ENCODE measurements at places on chromosomes 4 and X.

DNA sequence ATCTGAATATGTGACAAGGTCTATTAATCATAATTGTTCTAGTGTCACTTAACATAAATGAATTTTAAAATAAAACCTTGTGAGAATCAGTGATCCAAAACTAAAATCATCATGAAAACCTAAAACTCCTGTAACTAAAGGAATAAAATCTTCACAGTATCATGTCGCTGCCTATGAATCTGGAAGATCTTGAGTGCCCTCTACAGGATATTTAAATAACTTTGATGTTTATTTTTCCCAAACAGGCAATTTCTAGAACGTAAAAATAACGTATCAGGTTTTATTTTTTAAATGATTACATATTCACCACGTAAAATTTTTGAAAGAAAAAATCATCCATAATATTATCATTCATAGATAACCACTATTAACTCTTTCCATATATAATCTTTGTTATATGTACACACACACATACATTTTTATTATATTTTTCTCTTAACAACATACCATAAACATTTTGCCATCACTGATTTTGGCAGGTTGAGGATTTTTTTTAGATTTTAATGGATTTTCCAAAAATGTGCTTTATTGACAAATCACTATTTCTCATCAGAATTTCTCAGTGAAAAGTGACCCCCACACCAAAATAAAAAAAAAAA is 79.6 kb downstream of the COMMD8 start:
- no peak for DNase-seq

DNA sequence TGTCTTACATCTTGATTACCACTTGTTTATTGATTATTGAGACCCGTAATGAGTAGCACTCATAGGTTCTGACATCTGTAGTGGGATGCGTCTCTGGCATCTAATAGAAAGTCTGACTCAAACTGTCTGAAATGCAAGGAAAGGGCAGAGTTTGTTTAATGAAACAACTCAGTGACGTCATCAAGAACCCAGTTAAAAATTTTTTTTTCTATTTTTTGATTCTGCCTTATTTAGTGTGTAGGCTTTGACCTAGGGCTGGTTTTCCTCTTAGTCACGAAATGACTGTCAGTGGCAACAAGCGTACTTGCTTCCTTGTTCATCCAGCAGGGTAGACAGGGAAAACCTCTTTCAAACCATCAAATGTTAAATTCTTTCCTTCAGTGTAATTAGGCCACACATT is 3.1 kb upstream of the CDKL5 start:
- DNase-seq = no peak

DNA sequence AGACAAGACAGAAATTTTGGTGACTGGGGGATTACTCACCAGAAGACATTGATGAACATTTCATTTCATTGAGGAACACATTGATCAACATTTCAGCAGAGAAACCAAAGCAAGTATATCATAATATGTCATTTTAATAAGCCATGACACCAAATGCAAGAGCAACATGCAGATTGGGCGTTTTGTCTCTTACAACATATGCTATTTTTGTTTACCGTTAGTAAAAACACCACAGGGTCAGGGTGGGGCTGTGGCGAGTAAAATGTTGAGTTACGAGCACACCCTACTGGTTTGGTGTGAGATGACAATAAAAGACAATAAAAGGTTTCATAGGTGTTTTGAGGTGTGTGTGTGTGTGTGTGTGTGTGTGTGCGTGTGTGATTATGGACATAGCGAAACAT is 294.5 kb downstream of the PDGFC start:
- DNase-seq = no peak

- DNase-seq = peak; percentile 66
These were observed at the start of gene ARHGAP10 for GRCh38 chr4:147731580-147732517. Gene ARHGAP10 (plus strand): TSS chr4:147732088. CDS start chr4:147732302, 214 bp downstream.

DNA sequence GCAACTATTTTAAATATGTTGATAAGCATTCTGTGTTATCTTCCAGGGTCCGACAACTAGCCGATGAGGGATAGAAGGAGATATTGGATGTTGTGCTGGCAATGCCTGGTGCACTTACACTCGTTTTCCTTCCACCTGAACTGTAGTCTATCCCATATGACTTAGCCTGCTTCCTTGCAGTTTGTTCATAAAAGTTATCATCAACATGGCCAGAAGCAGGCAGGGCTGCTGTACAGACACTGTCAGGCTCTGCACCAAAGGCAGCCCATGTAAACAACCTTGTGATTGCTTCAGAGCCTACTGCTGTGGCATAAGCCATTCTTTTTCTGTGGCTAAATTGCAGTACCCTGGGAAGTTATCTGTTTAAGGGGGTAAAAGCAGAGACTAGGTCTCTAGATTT is 1.6 kb downstream of the MAPK10 start:
- DNase-seq = no peak

DNA sequence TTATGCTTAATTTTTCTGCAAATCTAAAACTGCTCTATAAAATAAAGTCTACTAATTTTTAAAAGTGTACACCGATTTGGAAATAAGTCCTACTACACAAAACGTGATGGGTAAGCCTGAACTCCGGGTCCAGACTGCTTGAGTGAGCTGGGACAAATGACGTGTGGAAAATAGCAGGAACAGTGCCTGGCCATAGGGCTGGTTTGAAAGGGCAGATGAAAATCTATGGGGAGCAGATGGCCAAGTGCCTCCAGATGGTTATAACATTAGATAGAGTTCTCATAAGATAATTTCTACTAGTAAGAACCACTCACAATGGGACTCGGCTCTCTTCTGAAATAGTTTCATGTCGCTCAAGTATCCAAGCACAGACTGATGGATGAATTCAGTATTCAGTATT is 52.5 kb downstream of the F11 start:
- no peak for DNase-seq

- DNase-seq = no peak
These were observed 13.8 kb upstream of the CLDN34 start for GRCh38 chrX:9953396-9953795.

DNA sequence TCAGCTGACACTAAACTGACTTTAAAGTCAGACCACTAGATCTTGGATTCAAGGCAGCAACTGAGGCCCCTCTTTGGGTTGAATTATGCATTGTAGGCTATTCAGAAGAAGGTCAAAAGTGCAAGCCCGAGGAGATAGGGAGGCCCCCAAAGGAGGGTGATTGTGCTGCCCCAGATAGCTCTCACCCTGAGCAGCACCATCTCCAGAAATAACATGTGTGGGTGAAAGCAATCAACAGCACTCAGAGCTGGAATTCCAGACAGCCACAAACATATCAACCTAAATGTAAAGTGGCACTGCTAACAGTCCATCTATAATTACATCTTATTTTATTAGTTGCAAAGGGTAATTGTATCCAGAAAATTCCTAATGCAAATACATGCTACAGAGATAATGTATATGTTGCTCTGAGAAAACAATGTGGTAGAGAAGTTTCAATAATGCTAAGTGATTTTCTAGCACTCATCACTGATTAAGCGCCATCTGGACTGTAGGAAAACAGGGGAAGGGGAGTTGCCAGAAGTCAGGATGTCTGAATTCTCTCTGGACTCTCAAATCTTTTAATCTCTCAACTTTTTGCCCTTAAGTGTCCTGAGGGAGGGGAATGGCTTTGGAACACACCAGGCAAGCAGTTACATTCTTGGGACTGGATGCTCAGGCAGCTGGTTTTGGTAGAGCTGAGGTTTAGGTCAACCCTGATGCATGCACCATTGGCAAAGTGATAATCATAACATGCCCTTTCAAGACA is 61.8 kb upstream of the SFRP2 start:
- DNase-seq = no peak

GRCh38 chr4:152708796-152709195 is 29.0 kb upstream of the TMEM154 start:
- no peak for DNase-seq

DNA sequence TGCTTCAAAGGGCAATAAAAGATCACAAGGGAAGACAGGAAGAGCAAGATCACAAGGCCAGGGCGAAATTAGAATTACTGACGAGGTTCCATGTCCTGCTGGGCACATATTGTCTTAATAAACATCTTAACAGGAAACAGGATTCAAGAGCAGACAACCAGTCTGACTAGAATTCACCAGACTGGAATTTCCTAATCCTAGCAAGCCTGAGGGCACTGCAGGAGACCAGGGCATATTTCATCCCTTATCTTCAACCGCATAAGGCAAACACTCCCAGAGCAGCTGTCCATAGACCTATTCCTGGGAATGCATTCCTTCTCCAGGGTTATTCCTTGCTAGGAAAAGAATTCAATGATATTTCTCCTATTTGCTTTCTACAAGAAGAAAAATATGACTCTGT is 12.4 kb upstream of the TDO2 start:
- DNase-seq = no peak
